HFF-Myc (cell line): ENCODE measurements at places on chromosomes 6 and 20.

- no peak for DNase-seq
These were observed 55.4 kb downstream of the RAB44 start for GRCh38 chr6:36752886-36753506.

GRCh38 chr20:50455656-50456451 lies 54.3 kb upstream of the PTPN1 start:
- no peak for DNase-seq

- no peak for DNase-seq
These were observed 79.2 kb downstream of the WDR27 start for GRCh38 chr6:169622618-169623017.

GRCh38 chr6:63476302-63476701 lies 96.0 kb upstream of the LOC128125822 start:
- DNase-seq = no peak

- DNase-seq = no peak
These were observed 221.3 kb downstream of the GRIK2 start for GRCh38 chr6:101614774-101615173.

- no peak for DNase-seq
These were observed 84.2 kb downstream of the TCP11 start for GRCh38 chr6:35056952-35057351.
